Pons (tissue), 1 donor: ENCODE measurements at places on chromosomes 6 and 20.

DNA sequence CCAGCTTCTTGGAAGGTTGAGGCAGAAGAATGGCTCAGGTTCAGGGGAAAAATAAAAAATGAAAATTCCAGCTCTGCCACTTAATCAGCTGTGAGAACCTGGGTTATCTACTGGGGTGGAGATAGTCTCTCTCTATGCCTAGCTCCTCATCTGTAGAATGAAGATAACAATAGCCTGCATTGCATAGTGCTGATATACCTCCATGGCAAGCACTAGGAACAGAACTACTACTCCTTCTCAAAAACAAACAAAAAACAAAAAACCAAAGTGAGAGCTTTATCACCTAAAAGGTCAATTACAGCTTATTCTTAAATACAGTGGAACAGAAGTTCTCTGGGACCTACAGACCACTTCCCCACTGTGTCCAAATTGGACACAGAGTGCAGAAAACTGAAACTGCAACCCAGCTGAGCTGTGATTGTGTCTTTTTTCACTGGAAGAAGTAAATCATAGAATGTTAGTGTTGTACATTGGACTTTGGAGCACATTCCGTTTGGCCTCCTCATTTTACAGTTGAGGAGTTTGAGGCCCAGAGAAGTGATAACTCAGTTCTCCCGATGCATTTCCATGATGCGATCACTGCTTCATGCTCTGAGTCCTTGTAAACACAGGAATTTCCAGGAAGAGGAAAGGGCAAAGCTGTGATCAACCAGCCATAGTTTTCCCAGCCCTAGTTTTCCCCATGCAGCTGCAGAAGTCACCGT, 23.3 kb downstream of the MTFR2 start:
- DNase-seq = peak; percentile 7

GRCh38 chr6:28906669-28907068, 17.1 kb downstream of the TRIM27 start:
- DNase-seq = no peak

- DNase-seq = no peak
Observed at GRCh38 chr20:33575282-33575681, 85.4 kb downstream of the CBFA2T2 start.

- peak; percentile 71 for DNase-seq
Observed at GRCh38 chr6:159808647-159809046, 8.6 kb downstream of the PNLDC1 start.

DNA sequence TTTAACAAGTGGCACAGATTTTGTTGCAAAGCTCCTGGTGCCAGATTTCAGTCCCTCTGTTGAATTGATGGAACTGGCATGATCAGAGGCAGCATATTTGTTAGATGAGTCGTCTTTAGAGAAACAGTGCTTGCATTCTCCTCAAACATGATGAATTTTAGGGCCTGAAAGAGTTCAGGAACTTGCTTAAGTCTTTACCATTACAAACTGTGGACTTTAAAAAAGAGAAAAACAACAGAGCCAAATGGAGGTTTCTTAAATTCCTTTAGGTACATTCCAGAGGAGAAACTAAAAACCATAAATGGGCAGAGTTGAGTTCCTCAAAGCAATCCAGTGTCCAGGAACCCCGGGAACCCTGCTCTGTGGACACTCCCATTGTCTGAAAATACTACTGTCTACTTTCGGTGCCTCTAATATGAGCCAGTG, 2.5 kb downstream of the GTF2H5 start:
- DNase-seq = peak; percentile 56

DNA sequence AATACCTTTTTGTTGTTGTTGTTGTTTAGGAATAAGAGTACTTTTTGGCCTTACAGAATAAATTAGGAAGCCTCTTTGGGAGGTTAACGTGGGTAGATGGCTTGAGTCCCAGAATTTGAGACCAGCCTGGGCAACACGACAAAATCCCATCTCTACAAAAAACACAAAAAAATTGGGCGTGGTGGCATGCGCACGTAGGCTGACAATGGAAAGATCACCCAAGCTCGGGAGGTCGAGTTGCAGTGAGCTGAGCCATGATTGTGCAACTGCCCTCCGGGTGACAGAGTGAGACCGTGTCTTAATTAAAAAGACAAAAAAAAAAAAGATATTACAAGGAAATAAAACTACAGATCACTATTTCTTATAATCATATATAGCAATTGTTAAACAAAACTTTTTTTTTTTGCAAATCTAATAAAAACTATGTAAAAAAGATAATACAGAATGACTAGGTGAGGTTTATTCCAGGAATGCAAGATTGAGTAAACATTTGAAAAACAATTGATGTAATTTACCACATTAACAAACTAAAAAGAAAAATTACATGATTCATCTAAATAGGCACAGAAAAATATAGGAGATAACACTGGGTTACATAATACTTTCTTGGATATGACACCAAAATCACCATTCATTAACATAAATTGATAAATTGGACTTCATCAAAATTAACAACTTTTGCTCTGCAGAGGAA, 43.6 kb upstream of the ASCC3 start:
- DNase-seq = no peak

DNA sequence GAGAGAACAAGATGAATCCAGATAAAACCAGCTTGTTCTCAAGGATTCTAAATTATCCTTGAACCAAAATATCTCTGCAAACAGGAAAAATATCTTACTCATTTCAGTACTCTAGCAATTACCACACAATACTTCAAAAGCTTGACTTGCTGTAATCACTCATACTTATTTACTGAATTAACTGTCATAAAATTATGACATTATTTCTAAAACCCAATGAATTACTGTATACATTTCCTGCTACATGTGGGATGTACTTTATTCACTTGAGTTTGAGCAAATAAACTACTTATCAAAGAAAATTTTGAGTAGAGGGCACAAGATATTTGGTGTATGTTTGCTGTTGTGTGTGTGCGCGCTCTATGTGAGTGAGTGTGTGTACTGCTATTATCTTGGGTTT, 9.7 kb downstream of the EIF2S2 start:
- DNase-seq = no peak

DNA sequence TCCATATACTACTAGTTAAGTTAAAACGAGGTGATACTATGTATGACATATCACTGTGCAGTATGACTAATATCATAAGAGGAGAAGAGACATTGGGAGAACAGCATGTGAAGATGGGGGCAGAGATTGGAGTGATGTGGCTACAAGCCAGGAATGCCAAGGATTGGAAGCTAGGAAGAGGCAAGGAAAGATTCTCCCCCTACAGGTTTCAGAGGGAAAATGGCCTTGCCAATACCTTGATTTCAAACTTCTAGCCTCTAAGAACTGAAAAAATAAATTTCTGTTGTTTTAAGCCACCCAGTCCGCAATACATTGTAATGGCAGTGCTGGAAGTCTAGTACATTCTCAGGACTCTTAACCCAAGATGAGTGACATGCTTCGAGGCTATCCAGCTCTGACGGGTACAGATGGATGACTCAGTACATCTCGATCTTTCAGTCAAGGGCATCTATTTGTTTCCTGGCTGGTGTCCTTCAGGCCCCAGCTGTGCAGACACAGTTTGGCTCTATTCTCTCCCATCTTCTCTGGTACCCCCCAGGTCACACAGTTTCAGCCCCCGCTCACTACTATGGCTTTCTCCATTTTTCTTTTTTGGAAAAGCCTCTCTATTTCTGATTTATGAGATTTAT, 55.5 kb upstream of the THEMIS start:
- no peak for DNase-seq

- DNase-seq = no peak
Observed at GRCh38 chr6:113763311-113763766, 93.8 kb upstream of the MARCKS start.

DNA sequence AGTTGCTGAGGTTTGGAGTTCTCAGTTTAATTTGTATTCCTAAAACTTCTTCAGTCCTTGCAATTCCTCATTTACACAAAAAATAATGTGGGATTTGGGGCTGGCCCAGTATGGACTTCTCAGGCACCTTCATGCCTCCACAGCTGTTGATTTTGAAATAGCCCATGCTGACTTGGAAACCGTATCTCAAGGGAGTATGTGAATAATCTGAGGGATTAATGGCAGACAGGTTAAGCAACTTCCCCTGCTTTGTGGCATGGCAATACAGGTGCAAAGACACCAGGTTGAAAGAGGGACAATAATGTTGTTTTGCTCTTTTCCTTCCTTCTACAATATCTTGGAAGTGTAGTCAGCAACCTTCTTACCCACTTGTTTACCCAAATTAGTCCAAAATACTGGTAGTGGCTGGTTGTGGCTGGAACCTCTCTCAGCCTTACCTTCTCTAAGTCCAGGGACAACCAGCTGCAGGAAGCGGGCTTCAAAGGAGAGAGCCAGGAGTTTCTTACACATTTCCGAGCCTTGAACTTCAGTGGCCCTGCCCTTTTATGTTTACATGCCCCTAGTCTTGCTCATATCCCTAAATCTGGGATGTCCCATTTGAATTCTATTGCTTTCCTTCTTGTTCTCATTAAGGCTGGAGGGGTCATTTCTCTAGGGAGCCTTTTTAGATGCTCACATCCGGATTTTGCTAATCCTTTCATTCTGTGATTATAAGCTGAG, 44.1 kb upstream of the ADGRF1 start:
- no peak for DNase-seq

DNA sequence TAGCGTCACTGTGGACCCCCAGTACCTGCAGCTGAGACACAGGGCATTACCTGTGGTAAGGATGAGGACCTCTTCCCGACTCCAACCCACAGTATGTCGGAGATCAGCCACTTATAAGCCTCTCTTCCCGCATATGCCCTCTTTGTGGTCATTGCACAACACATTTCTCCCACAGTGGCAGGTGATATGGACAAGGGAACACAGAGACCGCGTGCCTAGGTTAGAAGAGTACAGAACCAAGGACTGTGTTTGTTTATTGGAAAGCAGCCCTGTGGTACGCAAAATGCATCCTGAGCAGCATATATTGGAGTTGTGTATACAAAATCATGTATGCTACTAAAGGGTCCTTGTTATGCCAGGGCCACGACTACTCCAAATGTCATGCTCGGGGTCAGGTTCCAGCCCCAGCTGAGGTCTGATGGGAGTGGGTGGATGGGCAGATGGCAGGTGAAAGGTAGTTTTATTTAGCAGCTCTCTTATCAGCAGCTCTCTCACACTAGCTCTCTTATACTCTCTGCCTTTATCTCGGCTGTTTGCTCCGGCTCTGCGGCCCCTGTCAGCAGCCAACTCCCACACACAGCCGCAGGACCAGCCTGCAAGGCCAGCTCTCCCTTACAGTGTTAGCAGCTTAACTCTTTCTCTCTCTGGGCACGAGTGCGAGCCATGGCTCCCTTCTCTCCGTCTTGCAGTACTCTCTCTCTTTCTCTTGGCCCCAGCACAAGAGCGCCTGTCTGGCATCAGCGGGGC, 569.0 kb downstream of the KIF16B start:
- no peak for DNase-seq

DNA sequence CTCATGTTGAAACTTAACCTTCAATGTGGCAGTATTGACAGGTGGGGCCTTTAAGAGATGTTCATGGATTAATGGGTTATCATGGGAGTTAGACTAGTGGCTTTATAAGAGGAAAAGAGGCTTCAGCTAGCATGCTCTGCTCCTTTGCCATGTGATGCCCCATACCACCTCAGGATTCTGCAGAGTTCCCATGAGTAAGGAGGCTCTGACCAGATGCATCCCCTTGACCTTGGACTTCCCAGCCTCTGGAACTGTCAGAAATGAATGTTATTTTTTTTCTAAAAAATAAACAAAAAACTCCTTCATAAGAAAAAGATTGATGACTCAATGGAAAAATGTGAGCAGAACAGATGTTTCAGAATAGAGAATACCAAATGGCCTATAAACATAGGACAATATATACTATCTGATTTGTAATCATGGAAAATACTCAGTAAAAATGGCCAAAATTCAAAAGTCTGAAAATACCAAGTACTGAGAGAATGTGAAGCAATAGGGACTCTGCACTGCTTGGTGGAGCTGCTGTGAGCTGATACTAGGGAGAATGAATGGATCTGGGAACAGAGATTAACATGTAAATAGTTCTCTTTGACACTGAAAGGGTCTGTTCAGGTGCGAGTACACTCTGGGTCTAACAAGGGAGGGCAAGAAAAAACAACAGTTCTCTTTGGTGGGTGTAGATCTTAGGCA, 7.4 kb upstream of the TRIM39 start:
- no peak for DNase-seq

- no peak for DNase-seq
Observed at GRCh38 chr6:74167976-74168375, 472.0 kb downstream of the CD109 start.

GRCh38 chr6:129448965-129449364, 261.0 kb downstream of the ARHGAP18 start:
- DNase-seq = no peak

GRCh38 chr6:44456070-44456965, 68.8 kb downstream of the CDC5L start:
- no peak for DNase-seq

- DNase-seq = peak; percentile 73
Observed at GRCh38 chr6:113854531-113855499, 2.3 kb upstream of the MARCKS start.

DNA sequence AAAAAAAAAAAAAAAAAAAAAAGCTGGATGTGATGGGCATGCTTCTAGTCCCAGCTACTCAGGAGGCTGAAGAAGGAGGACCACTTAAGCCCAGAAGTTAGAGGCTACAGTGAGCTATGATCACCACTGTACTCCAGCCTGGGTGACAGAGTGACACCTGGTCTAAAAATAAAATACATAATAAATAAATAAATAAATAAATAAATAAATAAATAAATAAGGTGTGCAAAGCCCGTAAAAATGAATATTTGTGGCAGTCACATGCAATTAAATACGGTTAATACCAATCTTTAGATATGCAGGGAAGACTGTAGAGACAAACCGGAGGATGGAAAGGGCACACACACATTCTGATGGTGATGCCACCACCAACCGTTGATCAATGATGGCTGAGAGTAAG, 26.2 kb downstream of the IL22RA2 start:
- no peak for DNase-seq

DNA sequence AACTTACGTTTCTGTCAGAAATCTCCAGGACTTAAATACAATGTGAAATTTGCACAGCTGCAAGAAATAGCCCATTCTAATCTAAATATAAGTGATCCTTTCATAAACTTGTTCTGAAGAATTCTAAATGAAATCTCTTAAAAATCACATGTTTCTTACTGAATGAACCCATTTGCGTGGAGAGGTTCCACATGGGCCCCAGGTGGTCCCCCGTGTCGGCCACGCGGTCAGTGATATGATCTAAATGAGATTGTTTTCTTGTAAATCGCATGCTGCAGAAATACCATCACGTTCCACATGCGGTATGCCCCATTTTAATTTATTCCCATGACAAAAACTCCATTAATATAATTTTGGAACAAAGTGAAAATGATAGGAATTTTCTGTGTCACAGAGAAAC, 818.9 kb upstream of the SLC35B3 start:
- no peak for DNase-seq

DNA sequence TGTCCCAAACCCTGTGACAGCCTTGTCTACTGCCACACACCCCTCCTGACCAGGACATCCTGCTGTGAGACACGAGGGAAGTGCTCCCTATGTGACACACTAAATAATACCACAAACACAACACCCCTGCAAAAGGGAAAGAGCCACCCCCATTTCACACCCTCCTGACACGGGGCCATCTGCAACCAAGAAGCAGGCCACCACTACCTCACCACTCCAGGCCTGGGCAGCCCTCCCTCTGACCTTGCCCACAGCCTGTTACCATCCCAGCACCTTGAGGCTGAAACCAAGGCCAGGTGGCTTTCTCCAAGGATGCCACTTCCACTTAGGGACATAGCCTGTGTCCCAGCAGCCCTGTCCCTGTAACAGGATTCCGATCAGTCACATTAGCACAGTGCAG, 68.2 kb downstream of the NINL start:
- DNase-seq = no peak
